ENCODE measurements at places on chromosomes 5 and 9.

- DNase-seq, result peak; percentile 12
- H3K4me1 ChIP-seq, result no peaks in the 10 kb centered on the region
- H3K27ac ChIP-seq, result no peak overlapping the region
- no peaks in the 10 kb centered on the region for H3K27me3 ChIP-seq
Observed at GRCh38 chr5:42005561-42006153, 80.6 kb downstream of the FBXO4 start.

DNA sequence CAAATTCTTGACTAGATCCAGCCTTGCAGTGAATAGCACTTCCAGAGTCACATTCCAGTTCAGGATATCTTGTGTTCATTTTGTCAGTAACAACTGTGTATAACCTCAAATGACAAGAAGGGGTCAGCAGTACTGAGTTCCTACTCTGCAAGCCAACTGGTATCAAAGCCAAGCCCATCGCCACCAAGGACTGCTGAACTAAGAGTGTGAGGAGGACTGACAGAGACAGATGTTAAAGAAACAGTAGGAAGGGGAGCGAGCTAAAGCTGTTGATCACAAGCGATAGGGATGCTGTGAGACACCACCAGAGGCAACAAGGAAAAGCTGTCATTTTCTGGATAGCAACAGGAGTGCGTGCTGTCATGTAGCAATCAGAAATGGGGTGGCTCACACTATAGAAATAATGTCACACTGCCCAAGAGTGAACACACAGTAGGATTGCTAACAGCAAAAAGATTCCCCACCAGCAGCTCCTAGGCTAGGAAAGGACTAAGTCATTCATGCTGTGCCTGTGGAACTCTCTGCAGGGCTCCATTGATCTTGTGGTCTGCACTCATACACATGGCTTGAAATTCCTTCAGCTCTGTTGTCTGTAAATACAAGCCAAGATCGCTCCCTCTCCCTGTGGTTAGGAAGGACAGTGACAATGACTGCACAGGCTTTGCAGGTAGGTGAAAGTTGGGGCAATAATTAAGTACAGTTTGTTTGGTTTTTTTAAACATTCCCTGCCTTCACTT is 658.6 kb downstream of the NR2F1-AS1 start:
- H3K36me3 ChIP-seq, result no peaks in the 10 kb centered on the region
- no peak overlapping the region for H3K4me3 ChIP-seq
- H3K4me1 ChIP-seq, result no peaks in the 10 kb centered on the region
- H3K27ac ChIP-seq, result no peak overlapping the region

GRCh38 chr9:16348531-16348930 is 521.9 kb downstream of the BNC2 start:
- H3K4me1 ChIP-seq, result no peaks in the 10 kb centered on the region
- no peak for DNase-seq
- H3K27me3 ChIP-seq, result no peaks in the 10 kb centered on the region

DNA sequence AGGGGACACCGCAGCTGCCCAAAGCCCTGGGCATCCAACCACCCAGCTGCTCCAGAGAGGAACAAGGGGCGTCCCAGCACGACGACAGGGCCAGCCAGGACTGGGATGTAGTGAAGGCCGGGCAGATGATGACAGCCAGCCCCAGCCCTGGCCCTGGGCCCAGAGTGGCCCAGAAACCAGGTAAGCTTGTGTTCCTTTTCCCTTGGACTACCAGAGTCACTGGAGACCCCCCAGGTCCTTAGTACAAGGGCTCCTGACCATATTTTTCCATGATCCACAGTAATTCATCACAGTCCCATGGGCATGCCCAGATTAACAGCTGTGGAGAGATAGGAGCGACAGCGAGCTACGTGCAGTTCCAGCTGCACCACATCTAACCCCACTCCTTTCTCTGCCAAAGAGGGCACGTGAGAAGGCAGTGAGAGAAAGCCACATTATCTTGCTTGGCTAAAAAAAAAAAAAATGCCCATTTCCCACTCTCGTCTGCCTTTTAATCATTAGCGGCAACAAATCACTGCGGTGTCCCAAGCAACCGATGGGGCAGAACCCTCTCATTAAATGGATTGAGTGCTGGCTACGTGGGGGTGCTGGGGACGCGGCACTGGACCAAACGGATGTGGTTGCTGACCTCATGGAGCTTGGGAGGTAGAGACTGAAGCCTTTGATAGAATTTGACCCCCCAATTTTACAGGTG is 21.7 kb upstream of the SYNPO start:
- H3K27me3 ChIP-seq, result no peaks in the 10 kb centered on the region
- peak overlapping the region; percentile 66 for H3K27ac ChIP-seq
- peaks cover 59% of the 10 kb centered on the region for H3K4me1 ChIP-seq
- no peak for DNase-seq

- no peaks in the 10 kb centered on the region for H3K36me3 ChIP-seq
- no peak for DNase-seq
- no peaks in the 10 kb centered on the region for H3K27me3 ChIP-seq
- H3K27ac ChIP-seq, result peak overlapping the region; percentile 97
- peaks cover 20% of the 10 kb centered on the region for H3K4me1 ChIP-seq
Observed at GRCh38 chr9:32550150-32550561, 2.0 kb upstream of the SMIM27 start.

- no peaks in the 10 kb centered on the region for H3K4me1 ChIP-seq
- DNase-seq, result no peak
- no peaks in the 10 kb centered on the region for H3K27me3 ChIP-seq
- no peak overlapping the region for H3K4me3 ChIP-seq
Observed at GRCh38 chr5:138713247-138713646, 40.0 kb upstream of the CTNNA1 start.

DNA sequence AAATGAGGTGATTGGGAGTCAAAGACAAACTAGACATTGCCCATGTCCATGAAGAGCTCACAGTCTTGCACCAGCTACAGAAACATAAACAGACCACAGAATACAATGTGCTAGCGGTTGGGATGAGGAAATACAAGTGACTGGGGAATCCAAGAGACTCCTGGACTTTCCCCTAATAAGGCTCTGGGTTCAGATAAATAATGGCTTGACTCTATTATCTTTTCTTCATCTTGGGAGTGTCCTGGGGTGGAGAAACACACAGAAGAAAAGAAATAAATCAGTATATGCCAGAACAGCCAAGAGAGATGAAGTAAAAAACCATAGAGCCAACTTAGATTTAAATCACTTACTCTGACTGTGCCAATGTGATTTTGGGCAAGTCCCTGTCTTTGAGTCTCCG is 227.8 kb downstream of the PAPPA start:
- no peaks in the 10 kb centered on the region for H3K27me3 ChIP-seq
- no peak overlapping the region for H3K27ac ChIP-seq
- DNase-seq, result no peak
- H3K4me3 ChIP-seq, result no peak overlapping the region

- no peak for DNase-seq
- H3K4me1 ChIP-seq, result peaks cover 19% of the 10 kb centered on the region
- H3K4me3 ChIP-seq, result no peak overlapping the region
- H3K27ac ChIP-seq, result no peak overlapping the region
- H3K36me3 ChIP-seq, result no peaks in the 10 kb centered on the region
Observed at GRCh38 chr5:172710676-172711075, 60.3 kb downstream of the DUSP1 start.

GRCh38 chr9:27003426-27004077 is 1.9 kb downstream of the LRRC19 start:
- peaks cover 6% of the 10 kb centered on the region for H3K36me3 ChIP-seq
- H3K27ac ChIP-seq, result no peak overlapping the region
- DNase-seq, result peak; percentile 5
- H3K4me3 ChIP-seq, result no peak overlapping the region
- no peaks in the 10 kb centered on the region for H3K4me1 ChIP-seq
- no peaks in the 10 kb centered on the region for H3K27me3 ChIP-seq

DNA sequence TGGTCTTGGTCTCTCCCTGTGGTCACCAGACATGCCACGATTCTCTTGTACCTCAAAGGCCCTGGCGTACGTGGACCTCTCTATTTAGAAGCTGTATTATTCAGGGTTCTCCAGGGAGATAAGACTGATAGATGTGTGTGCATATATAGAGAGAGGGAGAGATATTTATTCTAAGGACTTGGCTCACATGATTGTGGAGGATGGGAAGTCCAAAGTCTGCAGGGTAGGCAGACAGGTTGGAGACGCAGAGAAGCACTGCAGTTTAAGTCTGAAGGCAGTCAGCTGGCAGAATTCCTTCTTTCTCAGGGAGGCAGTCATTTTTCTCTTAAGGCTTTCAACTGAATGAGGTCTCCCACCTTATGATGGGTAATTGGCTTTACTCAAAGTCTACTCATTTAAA is 16.3 kb downstream of the C9orf57 start:
- H3K27ac ChIP-seq, result no peak overlapping the region
- no peaks in the 10 kb centered on the region for H3K36me3 ChIP-seq
- H3K4me1 ChIP-seq, result no peaks in the 10 kb centered on the region
- no peak for DNase-seq

DNA sequence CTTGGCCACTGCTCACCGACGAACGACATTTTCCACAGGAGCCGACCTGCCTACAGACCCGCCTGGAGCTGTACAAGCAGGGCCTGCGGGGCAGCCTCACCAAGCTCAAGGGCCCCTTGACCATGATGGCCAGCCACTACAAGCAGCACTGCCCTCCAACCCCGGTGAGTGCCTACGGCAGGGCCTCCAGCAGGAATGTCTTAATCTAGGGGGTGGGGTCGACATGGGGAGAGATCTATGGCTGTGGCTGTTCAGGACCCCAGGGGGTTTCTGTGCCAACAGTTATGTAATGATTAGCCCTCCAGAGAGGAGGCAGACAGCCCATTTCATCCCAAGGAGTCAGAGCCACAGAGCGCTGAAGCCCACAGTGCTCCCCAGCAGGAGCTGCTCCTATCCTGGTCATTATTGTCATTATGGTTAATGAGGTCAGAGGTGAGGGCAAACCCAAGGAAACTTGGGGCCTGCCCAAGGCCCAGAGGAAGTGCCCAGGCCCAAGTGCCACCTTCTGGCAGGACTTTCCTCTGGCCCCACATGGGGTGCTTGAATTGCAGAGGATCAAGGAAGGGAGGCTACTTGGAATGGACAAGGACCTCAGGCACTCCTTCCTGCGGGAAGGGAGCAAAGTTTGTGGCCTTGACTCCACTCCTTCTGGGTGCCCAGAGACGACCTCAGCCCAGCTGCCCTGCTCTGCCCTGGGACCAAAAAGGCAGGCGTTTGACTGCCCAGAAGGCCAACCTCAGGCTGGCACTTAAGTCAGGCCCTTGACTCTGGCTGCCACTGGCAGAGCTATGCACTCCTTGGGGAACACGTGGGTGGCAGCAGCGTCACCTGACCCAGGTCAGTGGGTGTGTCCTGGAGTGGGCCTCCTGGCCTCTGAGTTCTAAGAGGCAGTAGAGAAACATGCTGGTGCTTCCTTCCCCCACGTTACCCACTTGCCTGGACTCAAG is 1.5 kb downstream of the CSF2 start:
- H3K4me3 ChIP-seq, result no peak overlapping the region
- peak; percentile 31 for DNase-seq
- H3K36me3 ChIP-seq, result no peaks in the 10 kb centered on the region
- no peak overlapping the region for H3K27ac ChIP-seq
- H3K4me1 ChIP-seq, result peaks cover 7% of the 10 kb centered on the region

DNA sequence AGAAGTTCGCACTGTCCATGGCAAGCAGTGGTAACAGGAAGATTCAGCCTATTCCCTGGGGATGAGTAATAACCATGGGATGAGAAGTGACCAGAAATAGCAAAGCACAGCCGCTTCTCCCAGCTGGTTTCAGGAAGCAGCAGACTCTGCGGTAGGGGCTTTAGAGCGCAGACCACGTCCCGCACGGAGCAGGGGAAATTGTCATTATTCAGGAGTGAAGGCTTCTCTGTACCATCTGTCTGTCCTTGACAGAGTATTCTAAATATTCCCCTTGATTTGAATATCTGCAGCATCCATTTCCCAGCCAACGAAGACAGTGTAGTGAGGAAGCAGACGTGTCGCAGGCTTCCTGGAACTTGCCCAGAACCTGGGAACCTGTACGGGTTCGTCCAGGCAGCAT is 159.6 kb downstream of the NXNL2 start:
- no peaks in the 10 kb centered on the region for H3K27me3 ChIP-seq
- no peak overlapping the region for H3K4me3 ChIP-seq
- no peak overlapping the region for H3K27ac ChIP-seq
- peak; percentile 53 for DNase-seq
